ENCODE measurements at places on chromosomes 6 and 20.
A peak's percentile ranks its signal among the peaks of the same experiment; 100 is the strongest.

- no peak for DNase-seq
Observed at GRCh38 chr20:3224681-3225421, 14.1 kb downstream of the SLC4A11 start.

DNA sequence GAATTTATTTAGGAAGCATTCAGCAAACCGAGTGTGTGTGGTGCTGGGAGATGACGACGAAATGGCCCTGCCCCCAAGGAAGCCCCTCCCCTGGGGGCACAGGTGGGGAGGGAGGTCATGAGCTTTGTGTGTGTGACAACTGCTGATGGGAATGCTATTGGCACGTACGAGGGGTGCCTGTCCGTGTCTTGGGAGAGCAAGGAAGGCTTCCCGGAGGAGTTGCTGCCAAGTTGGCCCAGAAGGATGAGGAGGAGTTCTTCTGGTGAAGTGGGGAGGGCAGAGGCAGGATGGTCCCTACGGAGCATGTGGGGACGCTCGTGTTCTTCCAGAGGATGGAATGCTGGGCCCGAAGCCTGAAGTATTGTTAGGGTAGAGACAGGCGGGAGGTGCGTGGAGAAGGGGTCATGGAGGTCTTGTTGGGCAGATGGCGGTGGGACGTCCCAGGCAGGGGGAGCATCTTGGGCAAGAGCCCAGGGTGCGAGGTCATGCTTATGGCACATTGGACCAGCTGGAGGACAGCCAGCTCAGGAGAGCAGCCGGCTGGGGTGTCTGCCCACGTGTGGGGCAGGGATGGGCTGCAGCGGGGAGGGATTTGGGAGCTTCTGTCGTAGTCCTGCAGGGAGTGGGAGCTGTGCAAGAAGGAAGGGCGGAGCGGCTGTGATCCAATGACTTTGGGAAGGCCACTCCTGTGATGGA, 46.1 kb downstream of the SYNJ2 start:
- DNase-seq, result no peak

DNA sequence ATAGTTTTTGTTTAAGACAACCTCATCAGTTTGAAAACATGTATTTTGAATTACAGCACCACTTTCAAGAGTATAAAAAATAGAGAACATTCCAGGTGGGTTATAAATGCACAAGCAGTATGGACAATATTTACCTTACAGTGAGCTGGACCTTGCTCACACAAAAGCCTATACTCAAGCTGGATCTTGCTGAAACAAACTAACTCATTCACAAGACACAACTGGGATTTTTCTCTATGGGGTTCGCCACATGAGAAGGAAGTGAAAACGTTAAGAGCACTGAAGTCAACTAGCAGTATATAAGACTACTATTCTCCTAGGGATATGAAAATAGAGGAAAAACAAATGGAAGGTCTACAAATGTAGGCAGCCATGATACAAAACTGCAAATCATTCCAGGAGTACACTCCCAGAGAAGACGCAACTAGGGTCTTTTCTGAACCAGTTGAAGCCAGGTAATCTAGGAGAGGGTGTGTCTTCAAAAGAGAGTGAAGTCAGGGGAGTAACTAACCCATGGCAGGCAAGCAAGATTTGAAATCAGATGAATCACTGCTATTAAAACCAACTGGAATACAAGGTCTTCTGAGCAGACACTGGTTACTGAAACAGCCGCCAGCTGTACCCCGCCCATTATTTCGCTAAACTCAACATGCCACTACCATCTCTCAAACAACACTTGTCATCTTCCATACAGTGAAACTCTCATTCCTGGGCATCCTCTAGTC, 26.5 kb downstream of the STAU1 start:
- peak; percentile 11 for DNase-seq

- no peak for DNase-seq
Observed at GRCh38 chr6:123622780-123623179, 14.0 kb downstream of the TRDN start.

GRCh38 chr6:107550241-107550840, 60.4 kb downstream of the SOBP start:
- DNase-seq, result no peak

DNA sequence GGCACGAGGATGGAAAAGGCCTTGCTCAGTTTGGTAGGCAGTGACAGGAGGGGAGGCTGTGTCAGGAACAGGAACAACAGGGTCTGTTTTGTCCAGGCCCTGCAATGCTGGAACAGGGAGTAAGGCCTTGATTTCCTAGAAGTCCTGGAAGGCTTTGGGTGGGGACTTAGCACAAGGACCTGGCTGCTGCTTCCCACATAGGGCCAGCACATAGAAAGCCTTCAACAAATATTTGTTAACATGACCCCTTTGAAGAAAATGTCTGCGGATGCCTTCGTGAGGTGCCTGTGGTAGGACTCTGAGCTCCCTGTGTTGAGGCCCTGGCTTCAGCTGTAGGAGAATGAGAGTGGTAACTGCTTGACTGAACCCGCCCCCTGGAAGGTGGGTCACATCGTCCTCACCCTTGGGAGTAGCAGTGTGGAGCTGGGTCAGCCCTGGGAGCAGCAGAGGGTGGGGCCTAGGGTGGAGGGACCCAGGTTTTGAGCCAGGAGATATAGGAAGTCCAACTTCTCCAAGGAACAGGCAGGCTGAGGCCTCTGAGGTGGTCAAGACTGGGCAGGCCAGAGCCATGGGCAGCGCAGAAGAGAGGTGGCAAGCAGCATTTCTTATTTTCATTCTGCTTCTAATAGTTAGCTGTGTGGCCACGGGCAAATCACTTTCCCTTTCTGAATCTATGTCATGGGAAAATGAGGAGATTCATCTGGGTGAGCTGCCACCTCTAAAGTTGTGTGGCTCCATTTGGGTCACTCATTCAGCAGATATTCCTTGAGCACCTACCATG, 50.0 kb downstream of the CNBD2 start:
- DNase-seq, result no peak

- DNase-seq, result no peak
Observed at GRCh38 chr6:33128318-33128717, 52.5 kb downstream of the HLA-DPB1 start.

GRCh38 chr6:64777941-64778785, 928.9 kb downstream of the EYS start:
- no peak for DNase-seq

DNA sequence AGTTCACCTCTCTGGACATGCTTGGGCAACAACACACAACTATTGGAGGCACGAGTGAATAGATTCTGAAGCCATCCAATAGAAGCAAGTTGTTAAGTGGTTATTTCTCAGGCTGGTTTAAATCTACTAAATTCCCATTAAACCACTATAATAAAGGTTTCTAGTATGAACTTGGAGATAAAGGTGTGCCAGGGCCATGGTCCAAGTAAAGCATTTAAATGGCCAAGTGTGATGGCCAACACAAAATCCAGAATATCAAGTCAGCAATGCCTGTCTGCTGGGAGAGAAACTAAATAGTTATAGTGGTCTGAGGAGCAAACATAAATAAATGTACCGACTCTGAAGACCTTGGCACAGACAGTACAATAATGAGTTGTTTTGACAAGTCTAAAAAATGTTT, 294.3 kb upstream of the STXBP5 start:
- no peak for DNase-seq

GRCh38 chr20:19735446-19735845, 22.6 kb upstream of the RIN2 start:
- DNase-seq, result peak; percentile 84

DNA sequence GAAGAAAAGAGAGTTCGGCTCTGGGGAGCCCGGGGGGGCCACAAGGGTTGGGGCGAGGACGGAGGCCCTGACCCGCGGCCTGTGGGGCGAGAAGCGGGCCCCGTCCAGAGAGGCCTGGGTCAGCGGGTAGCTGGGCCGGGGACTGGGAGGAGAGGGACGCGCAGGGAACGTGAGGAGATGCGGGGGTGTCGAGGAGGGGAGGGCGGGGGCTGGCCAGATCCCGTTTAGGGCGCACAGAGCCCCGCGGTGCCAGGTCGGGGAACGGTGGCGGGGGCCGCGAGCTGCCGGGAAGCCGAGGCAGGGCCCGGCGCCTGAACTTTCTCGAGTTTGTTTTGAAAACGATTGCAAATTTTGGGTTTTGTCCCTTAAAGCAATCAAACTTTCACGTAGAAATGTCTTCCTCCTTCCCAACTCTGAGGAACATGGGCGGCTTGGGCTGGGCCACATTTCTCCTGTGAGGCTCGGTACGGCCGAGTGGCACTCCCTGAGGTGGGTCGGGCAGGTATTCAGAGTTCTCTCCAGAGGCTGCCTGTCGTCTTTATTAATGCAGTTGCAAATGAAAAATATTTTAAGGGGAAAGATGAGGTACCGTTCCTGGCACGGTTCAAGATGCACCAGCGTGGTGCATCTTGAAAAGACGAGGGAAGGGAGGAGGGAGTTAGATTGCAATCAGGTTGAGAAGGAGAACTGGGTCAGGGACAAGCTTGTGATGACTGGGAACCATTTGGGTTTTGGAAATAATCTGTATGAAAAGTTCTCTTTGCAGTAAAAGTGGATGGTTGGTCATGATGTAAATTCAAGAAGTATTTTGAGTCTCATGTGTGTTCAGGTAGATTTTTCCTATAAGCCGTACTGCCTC, 972 bp downstream of the RNF8 start:
- DNase-seq, result peak; percentile 19

GRCh38 chr20:18856873-18857272, 43.3 kb downstream of the SCP2D1 start:
- DNase-seq, result no peak

DNA sequence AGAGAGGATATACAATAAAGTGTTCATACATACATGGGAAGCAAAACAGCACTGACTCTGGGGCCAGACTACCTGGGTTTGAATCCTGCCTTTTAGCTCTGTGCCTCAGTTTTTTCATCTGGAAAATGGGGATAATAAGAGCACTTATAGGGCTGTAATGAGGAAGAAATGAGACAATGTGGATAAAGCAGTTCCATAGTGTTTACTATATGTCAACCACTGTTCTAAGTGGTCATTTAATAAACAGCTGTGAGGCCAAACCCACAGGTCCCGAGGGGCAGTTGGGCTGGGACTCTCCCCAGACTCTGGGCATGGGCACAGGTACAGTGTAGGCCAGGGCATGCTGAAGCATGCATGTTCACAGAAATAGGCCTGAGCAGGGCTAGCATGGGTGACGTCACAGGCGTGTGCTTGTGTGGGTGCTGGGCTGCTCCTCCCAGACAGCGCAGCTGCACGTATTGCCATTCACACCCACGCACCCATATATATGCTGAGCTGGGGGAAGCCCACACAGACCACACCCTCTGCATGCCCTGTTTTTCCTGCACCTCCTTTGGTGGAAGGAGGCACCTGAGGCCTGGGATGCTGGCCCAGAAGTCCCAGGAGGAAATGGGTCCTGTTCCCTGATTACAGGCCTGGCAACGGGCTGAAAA, 3.5 kb upstream of the PLCG1 start:
- no peak for DNase-seq

GRCh38 chr6:42502127-42502526, 50.4 kb upstream of the TRERF1 start:
- no peak for DNase-seq

DNA sequence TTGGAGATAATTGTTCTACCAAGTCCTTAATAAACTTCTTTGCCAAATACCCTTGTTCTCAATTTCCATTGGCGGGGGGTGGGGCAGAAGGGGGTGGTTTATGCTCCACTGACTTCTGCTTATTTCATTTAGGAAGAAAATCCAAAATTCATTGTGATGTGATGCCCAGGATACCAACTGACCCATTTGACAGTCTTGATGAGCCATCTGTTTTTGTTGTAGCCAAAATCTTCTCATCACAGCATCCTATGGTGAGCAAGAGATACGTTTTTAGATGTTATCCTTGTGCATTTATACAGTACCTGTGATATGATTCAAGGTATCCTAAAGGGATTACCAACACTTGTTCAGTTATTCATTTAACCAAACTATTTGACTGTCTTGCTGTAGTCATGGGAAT, 108.5 kb upstream of the BMP5 start:
- DNase-seq, result no peak

DNA sequence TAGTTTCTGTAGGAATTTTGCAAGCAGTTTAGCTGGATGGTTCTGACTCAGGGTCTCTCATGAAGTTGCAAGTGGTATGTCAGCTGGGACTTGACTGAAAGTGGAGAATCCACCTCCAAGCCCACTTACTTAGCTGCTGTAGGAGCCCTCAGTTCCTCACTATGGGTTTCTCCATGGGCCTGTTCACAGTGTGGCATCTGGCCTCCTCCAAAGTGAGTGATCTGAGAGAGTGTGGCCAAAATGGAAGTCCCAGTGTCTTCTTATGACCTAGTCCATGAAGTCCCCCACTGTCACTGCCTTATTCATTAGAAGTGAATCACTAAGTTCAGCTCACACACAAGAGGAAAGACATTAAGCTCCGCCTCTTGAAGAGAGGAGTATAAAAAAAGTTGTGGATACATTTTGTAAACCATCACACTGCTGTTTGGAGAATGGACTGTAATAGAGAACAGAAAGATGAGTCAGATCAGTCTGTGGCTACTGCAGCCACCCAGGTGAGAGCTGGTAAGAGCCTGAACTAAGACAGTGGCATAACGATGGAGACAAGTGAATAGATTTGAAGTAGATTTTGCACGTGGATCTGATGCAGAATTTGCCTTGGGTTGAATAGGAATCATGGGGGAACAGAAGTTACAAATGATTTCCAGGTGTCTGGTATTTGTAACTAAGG, 4.9 kb upstream of the NELFCD start:
- no peak for DNase-seq

- no peak for DNase-seq
Observed at GRCh38 chr20:23915844-23916243, 36.3 kb upstream of the CST5 start.

GRCh38 chr6:11030904-11031303, 13.2 kb downstream of the ELOVL2 start:
- no peak for DNase-seq

GRCh38 chr6:136341967-136342366, 52.3 kb upstream of the BCLAF1 start:
- no peak for DNase-seq

- DNase-seq, result no peak
Observed at GRCh38 chr20:56987986-56988385, 278.5 kb downstream of the BMP7 start.

GRCh38 chr6:169529931-169530751, 171.7 kb downstream of the WDR27 start:
- DNase-seq, result peak; percentile 83

DNA sequence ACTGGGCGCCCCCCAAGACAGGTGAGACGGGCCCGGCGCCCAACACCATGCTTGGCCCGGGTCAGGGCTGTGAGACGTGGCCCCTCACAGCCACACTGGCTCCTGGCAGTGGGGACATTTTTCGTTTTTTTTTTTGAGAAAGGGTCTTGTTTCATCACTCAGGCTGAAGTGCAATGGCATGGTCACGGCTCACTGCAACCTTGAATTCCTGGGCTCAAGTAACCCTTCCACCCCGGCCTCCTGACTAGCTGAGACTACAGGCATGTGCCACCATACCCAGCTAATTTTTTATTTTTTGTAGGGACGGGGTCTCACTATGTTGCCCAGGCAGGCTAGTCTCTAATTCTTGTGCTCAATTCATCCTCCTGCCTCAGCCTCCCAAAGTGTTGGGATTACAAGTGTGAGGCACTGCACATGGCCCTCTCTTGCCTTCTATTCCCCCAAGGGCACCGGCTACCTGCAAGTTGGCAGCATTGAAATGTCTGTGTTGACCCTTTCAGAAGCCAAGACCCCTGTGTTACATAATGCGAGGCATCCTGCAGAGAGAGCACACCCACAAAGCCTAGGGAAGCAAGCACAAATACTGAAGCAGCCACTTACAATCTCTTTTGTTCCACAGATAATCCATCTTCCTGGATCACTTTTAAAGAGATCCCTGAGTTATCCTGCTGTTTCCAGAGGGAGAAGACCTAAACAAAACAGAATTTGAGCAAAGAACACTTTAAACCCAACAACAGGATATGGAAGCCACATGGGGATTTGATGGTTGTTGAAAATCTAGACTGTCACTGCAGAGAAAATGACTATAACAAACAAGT, 57.5 kb upstream of the SLC4A11 start:
- DNase-seq, result no peak

- DNase-seq, result no peak
Observed at GRCh38 chr20:23889775-23890187, 10.2 kb upstream of the CST5 start.
